ENCODE measurements at places on chromosomes 5 and 9.
A peak's percentile ranks its signal among the peaks of the same experiment; 100 is the strongest.

GRCh38 chr9:13360188-13360587, 80.7 kb upstream of the MPDZ start:
- DNase-seq: no peak

GRCh38 chr9:76441551-76442322, 17.2 kb upstream of the GCNT1 start:
- DNase-seq: no peak

GRCh38 chr5:40600383-40600782, 79.3 kb upstream of the PTGER4 start:
- DNase-seq: no peak

- no peak for DNase-seq
Observed at GRCh38 chr9:12859704-12860251, 85.0 kb downstream of the LURAP1L start.

- DNase-seq: peak; percentile 68
Observed at GRCh38 chr9:120877276-120878034, 467 bp upstream of the PHF19 start.

GRCh38 chr9:77399964-77400363, 222.6 kb downstream of the VPS13A start:
- no peak for DNase-seq

DNA sequence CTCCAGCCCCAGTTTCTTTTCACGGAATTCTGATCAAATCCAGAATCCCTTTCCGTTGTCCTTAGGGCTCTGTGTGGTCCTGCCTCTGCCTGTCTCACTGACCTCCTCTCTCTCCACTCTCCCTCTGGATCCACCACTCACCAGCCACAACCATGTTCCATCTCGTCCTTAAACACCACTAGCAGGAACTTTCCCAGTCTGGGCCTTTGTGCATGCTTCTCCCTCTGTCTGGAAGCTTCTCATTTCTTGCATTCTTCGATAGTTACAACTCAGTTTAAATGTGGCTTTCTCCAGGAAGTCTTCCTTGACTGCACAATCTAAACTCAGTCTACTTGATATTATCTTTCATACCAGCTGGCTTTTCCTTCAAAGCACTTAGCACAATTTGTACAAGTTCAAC, 117.7 kb upstream of the MSX2 start:
- no peak for DNase-seq

DNA sequence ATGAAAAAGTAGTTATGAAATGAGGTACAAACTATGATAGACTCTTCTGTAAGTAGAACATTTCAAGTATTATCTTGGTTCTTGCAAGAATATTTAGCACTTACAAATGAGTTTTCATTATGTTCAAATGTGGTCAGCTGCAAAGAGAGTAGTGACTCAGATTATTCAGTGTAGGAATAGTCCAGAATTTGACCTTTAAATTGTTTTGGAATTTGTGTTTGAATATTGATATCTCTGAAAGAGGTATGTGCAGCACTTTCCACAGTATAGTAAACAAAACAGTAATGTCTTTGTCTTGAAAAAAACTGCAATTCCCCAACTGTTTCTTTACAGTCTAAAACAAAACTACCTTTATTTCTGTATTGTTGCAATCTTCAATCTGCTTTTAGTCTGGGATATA, 56.1 kb downstream of the WDR70 start:
- DNase-seq: no peak

- no peak for DNase-seq
Observed at GRCh38 chr5:140246378-140247122, 56.4 kb downstream of the PFDN1 start.

DNA sequence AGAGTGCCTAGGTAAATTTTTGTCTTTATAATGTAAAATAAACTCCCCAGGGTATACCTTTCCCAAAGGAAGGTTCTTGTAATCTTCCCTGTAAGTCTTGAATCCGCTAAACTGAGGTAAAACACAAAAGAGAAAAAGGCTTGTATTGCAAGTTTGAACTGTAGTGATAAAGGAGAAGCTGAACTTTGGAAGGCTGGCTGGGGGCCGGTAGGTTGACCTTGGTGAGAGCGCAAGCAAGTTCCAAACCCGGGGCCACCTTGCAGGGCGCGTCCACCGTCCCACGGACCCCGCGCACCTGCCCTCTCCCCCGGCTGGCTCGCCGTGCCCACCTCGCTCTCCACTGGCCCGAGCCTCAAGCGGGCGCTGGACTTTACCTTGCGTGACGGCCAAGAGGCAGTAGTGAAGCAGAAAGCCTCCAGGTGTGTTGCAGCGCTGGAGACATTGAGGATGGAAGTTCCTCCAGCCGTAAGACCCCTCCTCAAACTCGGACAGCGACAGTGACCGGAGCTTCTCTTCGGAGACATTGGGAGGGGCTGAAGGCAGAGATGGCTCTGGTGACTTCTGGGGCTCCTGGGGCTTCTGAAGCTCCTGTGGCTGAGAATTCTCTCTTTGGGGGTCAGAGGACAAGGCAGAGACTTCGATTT, 428 bp downstream of the SLCO4C1 start:
- no peak for DNase-seq

- DNase-seq: no peak
Observed at GRCh38 chr9:15469406-15469805, 41.4 kb downstream of the PSIP1 start.

- DNase-seq: no peak
Observed at GRCh38 chr5:157665467-157666070, 5.8 kb upstream of the C5orf52 start.

DNA sequence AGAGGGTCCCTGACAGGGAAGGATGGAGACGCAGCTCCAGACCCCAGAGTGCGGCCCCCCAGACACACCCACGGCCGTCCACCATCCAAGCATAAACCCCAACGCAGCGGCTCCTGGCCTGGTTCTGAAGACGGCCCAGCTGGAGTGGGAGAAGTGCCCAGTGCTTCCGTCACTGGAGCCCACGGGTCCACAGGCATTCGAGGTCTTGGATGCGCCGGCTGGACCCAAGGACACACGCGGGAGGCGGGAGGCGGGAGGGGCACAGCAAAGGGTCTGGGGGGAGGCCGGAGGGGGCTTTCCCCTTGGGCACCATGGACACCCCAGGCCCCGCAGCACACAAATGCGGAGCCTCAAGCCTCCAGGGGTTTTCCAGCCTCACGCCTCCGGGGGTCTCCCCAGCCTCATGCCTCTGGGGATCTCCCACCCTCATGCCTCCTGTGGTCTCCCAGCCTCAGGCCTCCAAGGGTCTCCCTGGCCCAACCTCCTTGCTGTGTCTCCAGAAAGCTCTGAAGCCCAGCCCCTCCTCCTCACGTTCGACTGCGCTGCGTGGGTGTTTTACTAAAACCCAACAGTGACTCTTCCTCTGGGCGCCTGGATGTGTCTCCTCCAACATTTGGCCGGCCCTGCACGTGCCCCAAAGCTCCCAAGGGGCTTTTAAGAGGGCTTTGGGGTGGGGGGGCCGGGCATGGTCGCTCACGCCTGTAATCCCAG, 15.2 kb downstream of the EXD3 start:
- DNase-seq: no peak

DNA sequence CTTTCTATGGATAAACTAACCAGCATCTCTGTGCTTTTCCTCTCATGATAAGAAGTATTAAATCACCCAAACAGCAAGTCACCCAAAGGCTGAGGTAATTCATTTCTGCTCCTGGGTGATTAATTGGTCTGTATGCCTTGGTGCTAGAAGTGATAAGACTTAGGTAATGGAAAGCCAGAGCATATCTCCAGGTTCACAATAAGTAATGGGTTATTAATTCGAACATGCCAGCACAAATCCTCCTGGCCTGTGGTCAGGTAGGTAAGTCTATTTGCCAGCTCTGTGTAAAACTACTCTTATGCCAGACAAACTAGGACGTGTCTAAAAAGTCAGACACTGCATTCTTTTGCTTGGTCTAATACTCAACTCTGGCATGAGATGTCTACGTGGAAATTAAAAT, 11.2 kb upstream of the ENC1 start:
- DNase-seq: no peak

DNA sequence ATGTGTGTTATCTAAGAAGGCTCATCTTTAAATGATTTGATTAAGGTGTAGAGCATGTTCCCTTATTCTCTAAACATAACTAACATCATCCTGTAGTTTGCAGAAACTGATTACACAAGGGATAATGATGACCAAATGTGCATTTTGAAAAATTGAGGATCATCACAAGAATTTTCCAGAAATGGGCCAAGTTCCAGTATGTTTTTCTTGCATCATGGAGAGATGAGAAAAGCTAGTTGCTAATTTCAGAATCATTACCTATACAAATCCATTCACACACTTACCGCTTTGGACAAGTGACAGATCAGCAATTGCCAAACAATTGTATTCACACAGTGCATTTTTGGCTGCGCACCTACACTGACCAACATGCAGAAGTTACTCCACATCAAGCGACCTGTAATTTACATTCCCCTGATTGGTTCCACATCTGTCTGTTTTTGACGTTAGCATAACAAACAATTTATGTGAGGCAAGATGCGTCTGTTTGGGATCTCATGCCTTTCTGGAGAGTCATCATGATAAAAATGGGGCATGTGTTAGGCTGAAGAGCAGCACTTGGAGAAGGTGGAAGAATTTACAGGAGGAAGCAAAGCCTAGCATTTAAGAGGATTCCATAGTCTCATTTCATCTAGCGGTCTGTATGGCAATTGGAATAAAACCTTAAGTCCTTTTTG, 2.8 kb upstream of the BNC2 start:
- DNase-seq: no peak

DNA sequence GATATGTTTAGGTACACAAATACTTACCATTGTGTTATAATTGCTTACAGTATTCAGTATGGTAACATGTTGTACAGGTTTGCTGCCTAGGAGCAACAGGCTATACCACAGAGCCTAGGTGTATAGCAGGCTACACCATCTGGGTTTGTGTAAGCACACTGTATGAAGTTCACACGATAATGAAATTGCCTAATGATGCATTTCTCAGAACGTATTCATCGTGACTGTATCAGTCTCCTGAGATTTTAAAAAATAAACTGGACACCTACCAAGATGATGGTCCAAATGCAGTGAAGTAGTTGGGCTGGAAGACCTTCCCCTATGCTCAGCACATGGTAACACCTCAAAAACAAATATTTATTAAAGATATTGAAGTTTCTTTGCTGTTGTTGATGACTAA, 103.3 kb upstream of the NFIB start:
- no peak for DNase-seq

GRCh38 chr5:38766151-38766550, 79.7 kb upstream of the OSMR start:
- no peak for DNase-seq

DNA sequence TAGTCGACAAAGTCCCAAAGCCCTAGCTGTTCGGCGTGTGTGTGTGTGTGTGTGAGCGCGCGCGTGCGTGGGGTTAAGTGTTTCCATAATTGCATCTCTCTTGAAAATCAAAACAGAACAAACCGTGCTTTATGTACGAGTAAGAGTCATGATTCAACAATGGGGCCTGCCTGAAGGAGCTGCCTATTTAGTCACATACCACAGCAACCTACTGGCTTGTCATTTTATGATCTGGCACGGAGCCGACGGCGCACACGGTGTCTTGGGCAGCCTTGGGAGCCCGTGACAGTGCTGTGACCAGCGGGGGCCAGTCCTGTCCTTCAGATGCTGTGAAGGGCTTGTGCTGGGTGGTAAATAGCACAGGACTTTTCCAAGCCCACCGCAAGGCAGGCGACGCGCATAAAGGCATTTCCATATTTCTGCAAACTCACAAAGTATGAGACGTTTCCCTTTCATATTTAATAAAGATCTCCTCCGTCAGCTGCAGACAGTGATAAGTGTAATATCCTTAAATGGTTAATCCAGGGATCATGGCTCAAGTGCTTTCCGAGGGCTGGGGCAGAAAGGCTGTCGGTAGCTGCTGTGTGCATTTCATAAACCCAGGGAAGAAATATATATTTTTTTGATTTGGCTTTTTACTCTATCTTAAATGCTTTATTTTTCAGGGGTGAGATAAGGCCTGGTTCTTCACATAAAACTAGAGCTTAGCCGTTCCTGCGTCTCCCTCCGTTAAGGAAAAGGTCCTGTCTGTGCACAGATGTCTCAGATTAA, 270.2 kb upstream of the IRX1 start:
- no peak for DNase-seq

GRCh38 chr9:79165020-79165780, 406.6 kb upstream of the TLE4 start:
- no peak for DNase-seq

DNA sequence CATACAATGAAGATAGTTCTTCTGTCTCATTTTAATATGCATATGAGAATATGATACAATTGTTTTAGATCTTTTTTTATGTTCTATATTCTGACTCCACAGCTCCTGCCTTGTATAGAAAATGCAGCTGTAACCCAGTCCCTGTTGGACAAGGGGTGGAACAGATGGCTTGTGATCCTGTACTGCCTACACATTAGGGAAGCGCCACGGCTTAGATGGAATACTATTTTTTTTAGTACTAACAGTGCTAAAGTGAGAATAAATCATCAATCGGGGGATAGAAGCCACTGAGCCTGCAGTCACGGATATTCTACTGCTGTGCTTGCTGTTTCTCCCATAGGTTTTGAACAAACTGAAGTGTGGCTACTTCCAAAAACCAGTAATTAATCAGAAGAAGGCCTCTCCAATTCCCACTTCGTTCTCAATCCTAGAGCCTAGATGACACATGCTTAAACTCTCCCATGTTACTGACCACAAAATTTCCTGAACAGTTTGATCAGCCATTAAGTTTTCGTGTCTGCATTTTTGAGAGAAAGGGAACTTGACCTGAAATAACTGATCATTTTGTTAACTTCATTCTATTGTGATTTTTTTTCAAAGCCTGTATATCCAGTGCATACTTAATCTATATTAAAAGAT, 150.3 kb downstream of the CDH18 start:
- no peak for DNase-seq

GRCh38 chr5:40605295-40605958, 74.3 kb upstream of the PTGER4 start:
- peak; percentile 41 for DNase-seq

- DNase-seq: no peak
Observed at GRCh38 chr5:136007271-136007670, 21.5 kb upstream of the TGFBI start.

DNA sequence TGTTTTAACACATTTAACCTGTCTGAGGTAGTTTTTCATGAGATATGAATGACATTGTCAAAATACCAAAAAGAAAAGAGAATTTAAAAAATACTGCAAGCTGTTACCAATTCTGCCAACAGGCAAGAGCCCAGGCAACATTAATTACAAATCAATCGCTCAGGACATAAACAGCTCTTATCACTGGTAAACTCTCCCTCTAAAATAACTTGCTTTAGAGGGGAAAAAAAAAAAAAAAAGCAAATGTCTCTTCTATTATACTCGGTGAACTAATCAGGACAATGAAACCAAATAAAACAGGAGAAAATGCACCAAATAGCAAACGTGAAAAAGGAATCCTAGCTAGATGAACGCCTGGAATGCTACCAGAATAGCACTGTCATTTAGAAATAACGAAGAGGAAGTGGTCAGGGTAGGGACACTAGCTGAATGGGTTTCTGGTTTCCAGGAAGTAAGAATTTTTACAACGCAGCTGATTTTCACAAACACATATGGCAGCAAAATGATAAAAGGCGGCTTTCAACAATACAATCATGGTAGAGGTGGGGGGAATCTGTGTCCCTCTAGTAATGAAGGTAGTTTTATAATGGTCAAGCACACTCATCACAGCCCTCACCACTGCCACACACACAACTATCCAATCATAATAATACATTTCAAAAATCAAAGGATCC, 94.9 kb downstream of the DENND1A start:
- peak; percentile 8 for DNase-seq

Data from CD4-positive, alpha-beta T cell treated with Interleukin-12 subunit alpha and Interleukin-12 subunit beta, for 1 hour (primary cell).